ENCODE measurements at places on chromosomes 3 and 15.

- DNase-seq, result no peak
Measured at GRCh38 chr15:87606971-87607370, 649.6 kb downstream of the NTRK3 start.

DNA sequence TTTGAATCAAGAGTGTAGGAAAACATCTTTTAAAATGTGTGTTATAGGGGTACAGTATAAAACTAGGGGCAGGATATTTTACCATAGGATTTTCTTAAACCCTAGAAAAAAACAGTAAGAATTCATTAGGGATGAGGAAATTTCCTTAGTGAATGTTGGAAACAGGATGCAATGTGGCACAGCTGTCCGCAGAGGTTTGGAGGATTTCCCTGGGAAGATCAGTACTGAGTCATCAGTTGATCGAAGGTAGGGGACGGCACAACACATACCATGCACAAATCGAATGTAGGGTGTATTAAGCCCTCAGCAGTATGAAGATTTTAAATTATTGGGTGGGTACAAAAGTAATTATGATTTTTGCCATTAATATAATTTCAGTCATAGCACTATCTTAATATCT, 49.9 kb downstream of the FNDC3B start:
- no peak for DNase-seq

DNA sequence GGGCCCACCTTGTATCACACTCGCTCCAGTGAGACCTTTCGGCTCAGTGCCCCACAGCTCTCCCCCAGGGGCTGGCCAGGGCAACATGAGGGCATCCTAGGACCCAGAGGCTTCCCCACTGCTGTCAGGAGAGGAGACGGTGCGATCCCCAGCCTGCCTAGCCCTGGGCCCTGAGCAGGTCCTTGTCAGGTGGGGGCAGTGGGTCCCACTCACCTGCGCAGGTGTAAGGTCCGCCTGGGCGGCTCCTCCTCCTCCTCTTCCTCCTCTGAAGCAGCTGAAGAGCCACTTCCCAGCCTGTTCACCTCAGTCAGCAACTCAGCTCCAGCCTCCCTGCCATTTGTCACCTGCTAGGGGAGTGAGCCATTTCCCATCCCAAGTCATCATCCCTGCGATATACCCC, 9.6 kb downstream of the KIF7 start:
- no peak for DNase-seq

DNA sequence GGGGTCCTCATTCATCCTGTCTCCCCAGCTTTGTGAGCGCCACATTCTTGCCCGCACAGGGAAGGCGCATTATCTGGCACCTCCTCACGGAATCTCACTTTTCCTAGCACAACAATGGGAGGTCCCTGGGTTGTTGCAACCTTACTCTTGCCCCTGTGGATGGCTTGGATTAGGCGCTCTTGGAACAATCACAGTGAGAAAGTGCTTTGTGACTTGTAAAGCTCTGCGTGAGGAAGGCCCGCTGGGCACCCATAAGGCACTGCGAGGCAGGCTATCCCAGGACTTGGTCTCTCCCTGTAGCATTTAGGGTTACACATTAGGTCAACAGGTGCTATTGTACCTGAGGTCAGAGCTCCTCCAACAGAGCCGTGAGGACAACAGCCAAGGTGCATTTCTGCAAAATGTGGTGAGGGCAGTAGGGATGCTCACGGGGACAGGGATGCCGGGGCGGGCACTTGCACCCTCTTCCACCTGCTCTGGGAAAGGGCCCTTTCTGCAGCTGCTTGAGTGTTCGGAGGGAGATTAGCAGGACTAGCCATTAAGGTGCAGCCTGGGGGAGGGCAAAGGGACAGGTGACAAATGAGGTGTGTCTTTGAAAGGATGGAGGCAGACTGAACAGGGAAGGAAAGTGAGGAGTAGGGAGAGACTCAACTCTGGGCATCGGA, 13.9 kb upstream of the LRRC15 start:
- no peak for DNase-seq

DNA sequence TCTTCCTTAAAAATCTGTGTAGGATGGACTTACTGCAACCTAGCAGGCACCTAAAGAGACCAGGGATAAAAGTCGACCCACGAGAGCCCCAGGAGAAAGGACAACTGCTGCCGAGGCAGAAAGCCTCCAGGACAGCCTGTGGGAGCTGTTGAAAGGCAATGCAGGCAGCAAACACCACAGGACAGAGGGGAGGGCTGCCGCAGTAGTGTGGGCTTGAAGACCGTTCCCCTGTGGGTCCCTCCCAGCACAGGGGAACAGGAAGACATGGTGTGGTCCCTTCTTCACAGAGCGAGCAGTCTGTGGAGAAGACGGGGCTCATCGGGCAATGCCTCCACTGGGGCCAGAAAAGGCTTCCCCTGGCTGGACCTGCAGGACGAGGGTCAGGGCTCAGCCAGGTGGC, 58.5 kb upstream of the GATA2 start:
- DNase-seq, result no peak

GRCh38 chr15:29021857-29022256, 136.1 kb downstream of the APBA2 start:
- no peak for DNase-seq

DNA sequence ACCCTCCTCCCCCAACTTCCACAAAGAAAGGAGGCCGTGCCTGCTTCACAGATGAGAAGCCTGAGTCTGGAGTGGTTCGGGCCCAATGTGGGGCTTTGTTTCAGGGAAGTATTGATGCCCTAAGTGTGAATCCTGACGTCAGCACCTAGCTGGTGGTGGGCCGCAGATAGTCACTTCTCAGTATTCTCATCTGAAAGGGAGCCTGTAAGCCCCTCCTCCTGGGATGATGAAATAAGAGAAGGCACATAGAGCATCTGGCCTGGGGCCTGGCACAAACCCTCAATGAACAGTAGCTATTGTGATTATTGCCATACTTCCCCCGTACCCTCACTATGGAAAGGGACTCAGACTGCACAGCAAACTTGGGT, 24.8 kb downstream of the LINGO1 start:
- DNase-seq, result peak; percentile 46

- DNase-seq, result no peak
Measured at GRCh38 chr3:189883113-189883753, 237.5 kb downstream of the P3H2 start.

DNA sequence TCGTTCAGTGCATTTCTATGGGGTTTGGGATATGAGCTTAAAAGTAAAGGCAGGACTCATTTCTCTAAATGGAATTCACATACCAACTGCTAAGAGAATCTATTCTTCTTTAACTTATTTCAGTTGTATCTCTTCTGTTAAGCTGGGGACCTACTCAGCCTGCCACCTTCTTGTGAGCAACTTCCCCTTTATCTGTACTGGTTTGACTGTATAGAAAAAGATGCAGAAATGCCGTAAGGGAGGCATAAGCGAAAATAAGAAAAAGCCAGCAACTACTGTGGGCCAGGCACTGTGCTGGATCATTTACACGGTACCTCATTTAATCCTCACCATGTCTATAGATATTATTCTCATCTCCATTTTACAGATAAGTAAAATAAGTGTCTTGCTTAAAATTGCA, 38.4 kb downstream of the RBMS3 start:
- DNase-seq, result no peak

DNA sequence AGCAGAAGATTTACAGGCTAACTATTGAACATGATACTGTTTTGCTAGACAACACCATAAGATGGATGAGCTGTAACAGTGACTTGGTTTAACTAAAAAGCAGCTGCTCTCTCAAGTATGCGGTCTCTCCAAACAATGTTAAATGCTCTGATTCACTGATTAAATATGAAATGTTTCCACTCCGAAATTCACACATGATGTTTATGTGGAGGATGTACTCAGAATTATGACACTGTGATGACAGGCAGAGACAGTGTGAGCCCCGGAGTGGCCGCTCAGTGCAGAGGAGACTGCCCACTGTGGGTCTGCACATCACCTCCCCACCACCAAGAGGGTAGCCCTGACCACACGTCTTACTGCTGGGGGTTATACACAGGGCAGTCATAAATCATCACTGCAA, 83.9 kb upstream of the MEX3B start:
- DNase-seq, result no peak
